ENCODE measurements at places on chromosomes 6 and 20.

GRCh38 chr6:54041239-54041638, 70.0 kb upstream of the MLIP start:
- DNase-seq = no peak

GRCh38 chr6:130632897-130633296, 194.3 kb upstream of the SMLR1 start:
- DNase-seq = no peak

DNA sequence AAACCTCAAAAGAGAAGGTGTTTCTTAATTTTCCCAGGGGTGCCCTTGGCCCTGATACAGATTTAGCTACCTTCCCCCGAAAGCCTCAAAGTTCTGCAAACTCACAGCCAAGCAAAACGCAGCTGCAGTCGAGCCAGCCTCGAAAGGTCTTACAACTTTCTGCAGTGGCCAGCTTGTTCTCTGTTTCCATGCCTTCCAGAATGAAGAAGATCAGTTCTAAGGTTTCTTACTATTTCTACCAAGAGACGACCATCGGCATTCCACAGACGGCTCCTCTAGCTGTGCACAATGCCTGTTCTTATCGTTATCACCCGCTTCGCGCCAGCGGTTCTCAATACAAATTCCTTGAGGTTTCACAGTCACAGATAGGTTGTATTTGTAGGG, 28.5 kb upstream of the CCR6 start:
- DNase-seq = no peak

DNA sequence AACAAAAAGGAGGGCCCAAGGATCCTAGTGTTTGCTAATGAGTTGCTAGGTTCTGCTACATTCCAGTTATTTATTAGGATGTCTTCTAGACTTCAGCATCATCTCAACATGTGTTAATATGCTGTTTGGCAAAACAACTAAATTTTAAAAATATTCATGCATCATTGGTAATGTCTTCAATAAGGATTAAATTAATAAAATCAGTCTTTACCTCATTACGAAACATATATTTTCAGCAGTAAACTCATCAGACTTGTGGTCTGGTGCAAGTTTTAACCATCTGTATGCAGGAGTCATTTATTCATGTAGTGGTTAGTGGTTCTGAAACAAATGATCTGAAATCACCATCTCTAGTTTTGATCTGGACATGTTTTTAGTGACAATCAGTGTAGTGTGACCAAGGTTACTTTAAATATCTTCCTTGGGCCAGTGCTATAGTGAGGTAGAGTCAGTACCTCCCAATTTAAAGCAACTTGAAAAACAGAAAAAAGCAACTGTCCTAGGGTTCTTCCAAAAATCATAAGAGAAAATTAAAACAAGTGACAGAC, 85.0 kb upstream of the KCNK16 start:
- DNase-seq = peak; percentile 72

GRCh38 chr6:7260291-7261031, 52.5 kb downstream of the SSR1 start:
- DNase-seq = no peak

- no peak for DNase-seq
These were observed 98.7 kb downstream of the PHACTR3 start for GRCh38 chr20:59703046-59703445.

DNA sequence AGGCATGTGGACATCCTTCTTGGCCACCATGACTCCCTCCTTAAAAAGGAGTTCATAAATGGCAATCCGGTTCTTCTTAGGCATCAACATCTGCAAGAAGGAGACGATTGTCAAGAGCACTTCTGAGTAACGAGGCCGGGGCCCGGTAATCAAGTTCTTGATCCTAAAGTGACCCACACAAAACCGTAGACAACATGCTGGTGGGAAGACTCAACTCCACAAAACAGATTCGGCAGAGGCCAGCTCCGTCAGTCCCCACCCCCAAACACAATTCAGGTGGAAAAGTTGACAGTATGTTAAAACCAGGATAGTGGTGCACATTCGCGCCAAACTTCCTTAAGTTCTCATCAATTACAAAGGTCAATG, 754 bp downstream of the RPS10 start:
- DNase-seq = no peak
